ENCODE measurements at places on chromosomes 13 and 19.

GRCh38 chr19:11359421-11359820 is 4.2 kb downstream of the PLPPR2 start:
- no peak for DNase-seq

DNA sequence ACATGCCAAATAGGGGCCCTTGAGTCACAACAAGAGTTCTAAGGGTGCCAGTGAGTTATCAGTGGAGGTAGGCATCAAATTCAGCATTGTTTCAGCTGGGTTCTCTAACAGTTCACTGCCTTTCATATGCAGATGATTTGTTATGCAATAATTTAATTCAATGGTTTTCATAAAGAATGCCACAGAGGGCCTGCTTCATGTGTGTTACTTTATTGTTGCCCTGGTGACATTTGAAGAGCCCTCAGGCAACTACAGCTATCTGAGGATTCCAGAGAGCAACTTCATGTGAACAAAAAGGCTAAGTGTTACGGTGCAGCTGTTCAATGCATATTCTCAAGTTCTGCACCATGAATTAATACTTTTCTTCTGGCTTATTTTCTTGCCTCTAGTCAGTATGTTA is 43.1 kb upstream of the STARD13 start:
- DNase-seq, result peak; percentile 51

DNA sequence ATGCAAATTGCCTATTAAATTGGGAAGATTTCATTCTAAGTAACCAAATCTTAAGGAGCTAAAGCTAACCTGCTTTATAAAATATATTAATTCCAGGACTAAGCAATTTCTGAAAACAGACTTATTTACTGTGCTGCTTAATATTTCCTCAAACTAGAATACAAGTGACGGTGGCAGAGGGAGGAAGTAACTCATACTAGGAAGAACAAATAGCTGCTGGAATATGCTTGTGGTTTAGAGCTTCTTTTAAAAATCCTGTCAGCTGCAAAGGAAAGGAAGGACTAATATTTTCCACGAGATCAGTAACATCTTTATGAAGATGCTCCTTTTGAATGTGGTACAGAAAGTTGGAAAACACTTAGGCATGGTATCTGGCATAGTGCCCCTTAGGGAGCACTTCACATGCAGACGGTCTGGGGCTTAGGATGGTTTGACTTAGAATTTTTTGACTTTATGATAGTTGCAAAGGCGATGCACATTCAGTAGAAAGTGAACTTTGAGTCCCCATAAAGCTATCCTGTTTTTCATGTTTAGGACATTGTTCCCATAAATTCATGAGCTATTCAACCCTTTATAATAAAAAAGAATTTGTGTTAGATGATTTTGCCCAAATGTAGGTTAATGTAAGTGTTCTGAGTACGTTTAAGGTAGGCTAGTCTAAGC is 3.4 kb upstream of the HNRNPA1L2 start:
- no peak for DNase-seq

- no peak for DNase-seq
Measured at GRCh38 chr19:1467490-1468273, 11.3 kb downstream of the C19orf25 start.

- DNase-seq, result no peak
Measured at GRCh38 chr19:55461974-55462626, 658 bp upstream of the ISOC2 start.

DNA sequence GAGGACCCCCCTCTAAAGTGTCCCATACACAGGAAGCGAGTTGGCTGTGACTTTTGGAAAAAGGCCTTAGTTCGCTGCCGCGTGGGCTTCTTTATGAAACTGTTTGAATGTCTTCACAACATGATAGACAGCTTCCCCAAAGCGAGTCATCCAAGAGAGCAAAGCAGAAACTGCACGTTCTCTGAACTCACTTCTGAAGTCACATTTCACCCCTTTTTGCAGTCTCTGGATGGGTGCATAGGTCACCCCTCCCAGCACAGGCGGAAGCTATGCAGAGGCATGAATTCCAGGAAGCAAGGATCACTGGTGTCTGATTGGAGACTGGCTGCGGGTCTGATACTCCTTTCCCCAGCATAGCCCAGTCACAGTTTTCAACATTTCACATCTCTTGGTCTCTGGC is 10.6 kb downstream of the GPI start:
- no peak for DNase-seq

- no peak for DNase-seq
Measured at GRCh38 chr13:23510544-23510916, 59.7 kb upstream of the TNFRSF19 start.

DNA sequence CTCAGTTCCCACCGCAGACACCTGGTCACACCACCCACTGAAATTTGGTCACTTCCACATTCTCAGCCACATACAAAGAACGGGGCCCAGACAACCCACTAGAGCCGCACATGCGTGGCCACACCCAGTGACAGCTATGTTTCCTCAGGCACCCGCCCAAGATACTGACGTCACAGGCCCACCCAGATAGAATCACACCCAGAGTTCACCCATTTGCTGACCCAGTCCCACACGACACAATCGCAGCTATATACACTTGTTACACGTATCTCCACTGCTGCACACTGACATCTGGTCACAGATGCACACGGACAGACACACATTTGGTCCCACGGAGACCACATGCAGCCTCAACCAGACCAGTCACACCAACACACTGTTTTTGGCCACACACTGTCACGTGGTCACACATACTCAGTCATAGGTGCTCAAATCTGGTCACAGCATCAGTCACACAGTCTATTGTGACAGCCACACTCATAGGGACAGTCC is 2.9 kb downstream of the NUMBL start:
- DNase-seq, result no peak

DNA sequence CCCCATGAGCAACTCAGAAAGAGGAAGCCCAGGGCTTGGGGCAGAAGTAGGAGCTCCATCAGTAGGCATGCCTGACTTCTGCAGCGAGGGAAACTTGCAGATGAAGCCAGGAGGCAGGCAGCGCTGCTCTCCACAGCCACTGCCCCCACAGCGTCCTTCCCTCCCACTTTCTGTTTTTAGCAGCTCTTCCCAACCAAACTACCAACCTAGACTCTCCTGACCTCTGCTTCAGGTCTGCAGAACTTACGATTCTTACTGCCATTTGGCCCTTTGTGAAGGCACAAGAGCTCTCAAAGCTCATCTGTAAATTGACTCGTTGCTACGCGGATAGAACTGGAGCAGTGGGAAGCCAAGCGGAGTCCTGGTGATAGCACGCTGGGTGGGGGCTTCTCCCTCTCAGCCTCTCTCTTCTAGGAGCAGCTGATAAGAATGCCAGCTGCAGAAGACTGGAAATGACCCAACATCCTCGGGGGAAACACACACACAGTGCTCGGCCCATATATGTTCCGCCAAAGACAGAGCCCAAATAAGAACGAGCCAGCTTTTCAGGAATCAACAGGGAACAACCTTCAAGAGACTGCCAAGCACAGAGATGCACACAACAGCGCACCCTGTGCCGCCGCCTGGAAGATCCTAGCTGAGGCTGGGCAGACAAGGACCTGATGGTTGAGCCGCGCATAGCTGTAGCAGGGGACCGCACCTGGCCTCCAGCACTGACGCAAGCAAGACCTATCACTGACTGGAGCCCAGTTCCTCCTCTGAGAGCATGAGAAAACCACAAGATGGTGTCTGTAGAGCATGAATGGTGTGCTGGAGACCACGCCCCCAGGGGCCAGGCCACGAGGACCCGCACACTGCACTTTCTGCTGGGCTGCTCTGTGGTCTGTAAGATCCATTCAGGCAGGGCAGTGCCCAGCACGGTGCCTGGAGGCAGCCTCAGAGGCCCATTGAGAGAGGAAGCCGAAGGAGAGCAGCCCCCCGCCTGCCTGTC is 15.9 kb upstream of the SLC35E1 start:
- peak; percentile 57 for DNase-seq

DNA sequence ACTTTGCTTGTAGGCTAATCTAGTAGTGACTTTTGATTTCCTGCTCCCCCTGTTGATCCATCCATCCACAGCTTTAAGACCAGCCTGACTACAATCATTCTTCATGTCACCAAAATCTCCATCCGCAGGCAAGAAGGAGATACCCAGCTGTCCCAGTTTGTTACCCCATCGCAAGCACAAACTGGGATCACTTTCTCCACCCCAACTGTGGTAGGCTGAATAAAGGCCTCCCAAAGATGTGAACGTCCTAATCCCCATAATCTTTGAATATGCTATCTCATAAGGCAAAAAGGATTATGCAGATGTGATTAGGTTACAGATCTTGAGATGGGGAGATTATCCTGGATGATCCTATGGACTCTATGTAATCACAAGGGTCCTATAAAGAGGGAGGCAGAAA is 202.0 kb downstream of the ENOX1 start:
- no peak for DNase-seq

DNA sequence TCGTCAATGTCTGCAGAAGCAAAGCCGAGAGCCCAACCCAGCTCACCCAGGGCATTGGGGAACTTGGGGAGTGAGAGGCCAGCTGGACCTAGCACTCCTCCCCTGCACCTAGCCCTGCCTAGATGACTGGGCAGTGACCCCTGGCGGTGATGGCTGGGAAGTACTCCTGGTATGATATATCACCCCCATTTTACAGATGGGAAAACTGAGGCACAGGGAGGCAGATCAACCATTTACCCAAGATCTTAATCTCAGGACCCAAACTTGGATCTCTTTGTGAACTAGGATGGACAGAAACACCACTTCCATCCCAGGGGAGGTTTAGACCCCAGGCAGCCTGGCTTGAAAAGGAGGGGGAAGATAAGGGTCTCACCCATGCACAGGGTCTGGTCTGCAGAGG is 43.5 kb downstream of the CCL25 start:
- no peak for DNase-seq

GRCh38 chr19:19028526-19028925 is 4.8 kb downstream of the SUGP2 start:
- DNase-seq, result no peak

- no peak for DNase-seq
Measured at GRCh38 chr13:32017474-32017873, 14.1 kb upstream of the FRY start.

DNA sequence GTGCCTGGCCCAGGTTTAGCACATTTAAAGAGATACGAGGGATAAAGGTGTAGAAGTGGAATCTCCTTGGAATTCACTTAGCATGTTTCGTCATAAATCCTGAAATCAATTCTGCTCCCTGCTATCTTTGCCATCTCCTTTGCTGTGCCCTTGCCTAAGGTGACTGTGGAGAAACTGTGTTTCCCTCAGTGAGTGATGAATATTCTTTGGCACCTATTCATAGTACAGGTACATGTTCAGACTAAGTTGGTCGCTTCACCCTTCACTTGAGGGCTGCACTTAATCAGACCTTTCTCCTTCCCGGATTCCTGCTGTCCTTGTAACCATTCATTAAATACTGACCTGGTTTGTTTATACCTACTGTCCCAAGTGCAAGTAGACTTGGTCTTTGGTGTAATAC is 17.8 kb downstream of the PCCA start:
- no peak for DNase-seq

GRCh38 chr13:43132257-43132656 is 108.9 kb downstream of the DNAJC15 start:
- DNase-seq, result peak; percentile 16

GRCh38 chr19:31803835-31804446 is 454.7 kb upstream of the TSHZ3 start:
- no peak for DNase-seq

DNA sequence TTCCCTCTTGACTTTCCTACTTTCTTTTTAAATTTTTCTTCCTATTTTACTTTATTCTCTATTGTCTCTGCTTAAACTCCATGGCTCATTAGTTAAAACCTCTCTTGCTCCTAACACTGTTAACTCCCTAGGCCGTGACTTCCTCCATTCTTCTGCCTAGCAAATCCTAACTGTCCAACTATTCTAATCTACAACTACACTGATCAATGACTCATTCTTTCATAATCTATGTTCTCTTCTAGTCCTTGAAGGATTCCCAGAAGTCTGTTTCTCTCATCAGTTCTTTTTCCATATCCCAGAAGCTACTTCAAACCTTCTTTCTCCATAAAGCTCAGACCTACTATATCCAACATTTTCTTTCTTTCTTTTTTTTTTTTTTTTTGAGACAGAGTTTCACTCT is 66.9 kb downstream of the MICU2 start:
- no peak for DNase-seq

DNA sequence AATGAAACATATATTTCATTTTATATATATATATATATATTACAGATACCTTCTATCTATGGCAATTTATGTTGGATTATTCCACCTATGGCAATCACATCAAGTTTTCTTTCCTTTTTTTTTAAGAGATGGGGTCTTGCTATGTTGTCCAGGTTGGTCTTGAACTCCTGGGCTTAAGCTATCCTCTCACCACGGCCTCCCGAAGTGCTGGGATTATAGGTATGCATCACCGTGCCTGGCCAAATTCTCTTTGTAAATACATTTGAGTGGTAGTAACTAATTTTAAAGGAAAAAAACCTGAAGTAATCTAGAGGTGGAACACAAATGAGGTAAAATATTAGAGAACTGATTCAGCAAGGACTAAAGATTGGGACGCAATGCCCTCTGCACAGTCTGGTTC is 21.6 kb upstream of the BRD4 start:
- DNase-seq, result no peak

- DNase-seq, result no peak
Measured at GRCh38 chr13:63954683-63955082, 2539.0 kb upstream of the PCDH20 start.

DNA sequence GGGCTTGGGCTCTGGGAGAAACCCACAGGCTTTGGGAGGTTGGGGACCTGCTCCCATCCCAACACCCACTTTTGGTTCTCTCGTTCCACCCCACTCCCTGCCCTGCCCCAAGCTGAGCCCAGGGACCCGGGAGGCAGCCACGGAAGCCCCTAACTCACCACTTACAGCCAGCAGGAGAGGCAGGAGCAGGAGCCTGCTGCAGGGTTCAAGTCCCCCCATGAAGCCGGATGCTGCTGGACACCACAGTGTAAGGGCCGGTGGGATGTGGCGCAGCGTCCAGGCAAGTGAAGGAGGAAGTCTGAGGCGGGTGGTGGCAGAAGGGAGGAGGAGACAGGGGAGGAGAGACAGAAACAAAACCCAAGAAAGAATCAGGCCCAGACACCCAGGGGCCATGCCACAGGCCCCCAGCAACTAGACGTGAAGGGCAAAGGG is at the start of gene TYROBP:
Gene TYROBP, minus strand, starts transcription at position 286 of the 432 bp plus-strand sequence. Its CDS starts 67 bp downstream, at position 219.
- no peak for DNase-seq

DNA sequence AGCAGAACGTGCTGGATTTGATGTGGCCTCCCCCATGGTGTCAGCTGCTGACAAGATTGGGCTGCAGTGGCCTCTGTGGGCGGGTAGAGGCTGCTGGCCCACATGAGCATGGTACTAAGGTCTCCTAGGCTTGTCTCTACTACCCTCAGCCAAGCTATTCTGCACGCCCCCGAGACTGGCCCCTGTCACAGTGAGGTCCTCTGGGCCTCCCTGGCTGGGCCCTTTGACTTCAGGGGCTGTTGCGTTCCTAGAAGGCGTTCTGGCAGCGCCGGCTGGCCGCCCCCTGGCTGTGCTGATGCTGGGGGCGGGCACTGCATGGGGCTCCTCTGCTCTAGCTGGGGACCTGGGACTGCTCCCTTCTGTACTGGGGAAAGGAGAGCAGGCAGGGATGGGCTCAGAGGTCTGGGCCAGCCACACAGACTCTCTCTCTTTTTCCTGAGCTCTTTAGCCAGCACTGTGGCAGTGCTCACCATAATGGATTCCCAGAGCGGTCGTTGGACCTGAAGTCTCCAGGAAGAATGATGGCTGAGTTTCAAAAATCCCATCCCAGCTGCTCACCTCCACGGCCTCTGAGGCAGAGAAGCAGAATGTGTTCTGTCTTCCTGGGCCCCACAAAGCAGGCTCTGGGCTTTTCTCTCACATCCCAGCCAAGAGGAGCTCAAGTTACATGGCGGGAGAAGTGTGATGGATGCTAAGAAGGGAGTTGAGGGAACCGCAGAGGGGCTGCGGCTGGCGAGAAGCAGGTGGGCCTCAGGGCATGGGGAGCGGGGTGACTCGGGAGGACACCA is 32.3 kb downstream of the TSSK6 start:
- DNase-seq, result no peak
